Adipocyte (in vitro differentiated cells): ENCODE measurements at places on chromosomes 2 and 18.

- DNase-seq = no peak
These were observed 326.1 kb downstream of the TDRD15 start for GRCh38 chr2:21449881-21450280.

DNA sequence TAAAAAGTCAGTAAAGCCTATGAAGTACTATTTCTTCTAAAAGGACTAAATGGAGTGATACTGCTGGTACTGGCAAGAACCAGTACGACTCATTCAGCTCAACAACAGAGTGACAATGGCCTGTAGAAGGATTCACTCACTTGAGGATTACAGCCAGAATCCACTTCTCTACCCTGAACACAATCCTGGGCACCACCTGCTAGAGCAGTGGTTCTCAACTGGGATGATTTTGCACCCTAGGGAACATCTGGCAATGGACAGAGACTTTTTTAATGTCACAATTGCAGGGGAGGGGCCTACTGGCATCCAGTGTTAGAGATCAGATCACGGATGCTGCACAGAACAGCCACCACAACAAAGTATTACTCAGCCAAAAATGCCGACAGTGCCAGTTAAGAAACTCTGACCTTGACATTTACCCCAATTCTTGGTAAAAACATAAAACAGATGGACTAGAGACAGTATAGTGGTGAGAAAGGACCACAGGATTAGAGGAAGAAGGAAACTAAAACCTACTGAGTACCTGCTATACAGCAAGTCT is 5.0 kb downstream of the SPIRE1 start:
- peak; percentile 83 for DNase-seq

DNA sequence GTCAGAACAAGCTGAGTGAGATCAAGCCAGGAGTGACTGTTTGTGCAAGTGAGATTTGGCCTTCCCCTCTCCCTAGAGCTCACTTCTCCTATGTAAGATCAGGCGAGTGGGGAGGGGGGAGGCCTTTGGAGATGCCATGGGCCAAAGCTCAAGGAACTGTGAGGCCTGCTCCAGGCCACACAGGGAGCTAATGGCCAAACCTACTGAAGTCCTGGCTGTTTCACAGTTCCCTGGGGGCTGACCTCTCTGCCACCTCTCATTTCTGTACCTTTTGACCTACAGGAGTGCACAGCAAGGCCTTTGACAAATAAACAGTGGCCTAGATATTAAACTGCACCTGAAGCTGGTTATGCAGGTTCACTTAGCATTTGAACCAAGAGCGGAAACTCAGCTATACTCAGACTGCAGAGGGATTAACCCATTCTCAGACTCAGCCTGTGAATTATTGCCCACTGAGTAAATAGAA is 235.0 kb upstream of the NT5C1B start:
- no peak for DNase-seq

DNA sequence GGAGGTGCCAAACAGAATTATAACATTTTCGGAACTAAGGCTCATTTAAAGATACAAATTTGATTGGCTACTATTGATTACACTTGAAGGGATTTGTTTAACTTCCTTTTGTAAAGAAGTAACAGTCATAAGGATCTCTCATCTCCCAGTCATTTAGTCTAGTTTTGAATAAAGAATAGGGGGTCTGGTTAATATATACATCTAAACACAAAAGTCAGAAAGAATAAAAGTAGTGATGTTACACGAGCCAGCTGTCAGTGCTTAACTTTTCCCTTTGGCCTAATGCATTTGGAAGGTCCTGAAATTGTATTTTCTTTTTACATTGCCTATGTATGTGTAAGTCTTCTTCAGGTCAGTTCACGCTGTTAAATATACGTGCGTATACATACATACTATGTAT is 8.1 kb downstream of the SEPTIN2 start:
- no peak for DNase-seq
